ENCODE measurements at places on chromosomes 7 and 10. TPM values are rescaled to one million over a fixed set of nuclear protein-coding genes. Genes with fewer than 3 reads are reported as not detected.

Gene GNGT1
- polyA plus RNA-seq: not detected

Gene KCNIP2
- not detected for polyA plus RNA-seq

Gene PYROXD2
- polyA plus RNA-seq: 1.3 TPM

Gene STK31
- polyA plus RNA-seq: 0.11 TPM

Gene CYP2C18
- not detected for polyA plus RNA-seq

Gene NACAD
- not detected for polyA plus RNA-seq

Gene STEAP4
- polyA plus RNA-seq: not detected

Gene MRC1
- 0.24 TPM for polyA plus RNA-seq

Gene PHTF2
- polyA plus RNA-seq: 28.5 TPM

Gene CYP26C1
- polyA plus RNA-seq: not detected

Gene PNLIPRP2
- not detected for polyA plus RNA-seq

Gene GIMAP6
- 134 TPM for polyA plus RNA-seq

Gene GCK
- polyA plus RNA-seq: 0.50 TPM

Gene OR2A42
- polyA plus RNA-seq: not detected

Gene AKR1C8
- not detected for polyA plus RNA-seq

Gene MOGAT3
- not detected for polyA plus RNA-seq

Gene FAM131B
- 0.14 TPM for polyA plus RNA-seq

Gene BAIAP2L1
- 0.62 TPM for polyA plus RNA-seq

Gene CYP3A5
- 0.92 TPM for polyA plus RNA-seq

Gene SLC29A3
- polyA plus RNA-seq: 9.4 TPM

Gene DKK1
- polyA plus RNA-seq: not detected

Gene PLXDC2
- 0.10 TPM for polyA plus RNA-seq

Gene SEMA3A
- not detected for polyA plus RNA-seq

Gene AUTS2
- polyA plus RNA-seq: 0.74 TPM

Gene PRKAR2B
- polyA plus RNA-seq: 0.05 TPM

Gene CTTNBP2
- not detected for polyA plus RNA-seq

Gene CPA5
- polyA plus RNA-seq: 23.6 TPM

Gene MEIG1
- polyA plus RNA-seq: 1.5 TPM

Gene CASD1
- 10.9 TPM for polyA plus RNA-seq

Gene RBM20
- not detected for polyA plus RNA-seq

Gene NANOS1
- not detected for polyA plus RNA-seq

Gene CDK14
- 1.5 TPM for polyA plus RNA-seq

Gene METTL27
- polyA plus RNA-seq: 29.1 TPM

Gene HKDC1
- 6.2 TPM for polyA plus RNA-seq

Gene TEX36
- polyA plus RNA-seq: not detected

Gene RARRES2
- polyA plus RNA-seq: not detected

Gene NRP1
- polyA plus RNA-seq: 0.05 TPM

Gene PRSS37
- not detected for polyA plus RNA-seq

Gene HTR5A
- not detected for polyA plus RNA-seq

Gene LIPJ
- not detected for polyA plus RNA-seq

Gene LIPK
- polyA plus RNA-seq: not detected

Gene GRID2IP
- polyA plus RNA-seq: not detected

Gene TFEC
- polyA plus RNA-seq: not detected

Gene ASZ1
- not detected for polyA plus RNA-seq

Gene GPR15LG
- not detected for polyA plus RNA-seq

Gene SPDYE6
- not detected for polyA plus RNA-seq

Gene MYL10
- polyA plus RNA-seq: not detected

Gene PKD2L1
- polyA plus RNA-seq: not detected

Gene GPR146
- polyA plus RNA-seq: 14.1 TPM

Gene LARP4B
- 20.5 TPM for polyA plus RNA-seq

Gene MPLKIP
- 92.1 TPM for polyA plus RNA-seq

Gene DPCD
- polyA plus RNA-seq: 0.99 TPM
